ENCODE measurements at places on chromosomes 2 and 18.

- no peak for DNase-seq
Measured at GRCh38 chr2:26064846-26065245, 31.0 kb downstream of the RAB10 start.

DNA sequence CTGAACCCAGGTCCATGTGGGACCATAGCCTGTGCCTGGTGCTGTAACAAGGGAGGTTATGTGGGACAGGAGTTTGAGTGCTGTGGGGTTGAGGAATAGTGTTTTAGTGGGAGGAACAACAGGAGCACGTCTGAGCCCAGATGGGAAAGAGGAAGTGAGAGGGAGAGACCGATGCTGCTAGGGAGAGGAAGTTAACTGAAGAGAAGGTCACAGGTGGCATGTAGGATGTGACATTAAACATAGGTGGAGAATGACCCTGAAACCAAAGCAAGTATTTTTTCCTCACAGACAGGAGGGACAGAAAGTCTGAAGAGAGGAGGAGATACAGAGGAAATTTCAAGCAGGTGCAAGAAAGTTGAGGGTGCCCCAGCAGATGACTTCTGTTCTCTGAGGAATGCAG is 87.8 kb downstream of the ACOXL start:
- DNase-seq = no peak

DNA sequence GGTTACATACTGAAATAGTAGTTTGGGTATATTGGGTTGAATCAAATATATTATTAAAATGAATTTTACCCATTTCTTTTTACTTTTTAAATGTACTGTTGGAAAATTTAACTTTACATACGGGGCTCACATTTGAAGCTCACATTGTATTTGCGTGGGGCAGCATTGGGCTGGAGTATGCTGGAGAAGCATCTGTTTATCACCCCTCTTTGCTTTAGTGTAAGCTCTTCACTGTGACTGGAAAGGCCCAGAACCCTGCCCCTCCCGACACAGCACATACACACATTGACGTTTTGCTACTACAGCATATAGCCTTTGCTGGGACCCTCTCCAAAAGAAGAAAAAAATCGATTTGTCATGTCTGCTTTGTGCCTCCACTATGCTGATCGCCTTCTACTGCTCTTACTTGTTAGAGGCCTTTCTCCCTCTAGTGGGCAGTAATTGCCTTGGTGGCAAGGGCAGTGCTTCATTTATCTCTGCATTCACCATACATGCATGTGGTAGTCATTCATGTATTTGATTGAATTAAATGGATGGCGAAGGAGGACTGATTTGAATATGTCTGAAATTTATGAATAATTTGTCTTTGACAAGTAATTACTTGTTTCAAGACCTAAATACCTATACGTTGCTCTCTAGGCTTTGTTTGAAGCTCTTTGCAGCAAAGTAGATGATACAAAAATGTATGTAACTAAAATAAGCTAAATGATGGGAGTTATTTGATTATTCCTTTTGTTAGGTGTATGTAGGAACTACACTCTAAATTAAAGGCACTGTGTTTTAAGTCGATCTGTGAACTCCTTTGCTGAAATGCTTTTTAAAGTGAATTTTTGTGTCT is 37.4 kb downstream of the VAPA start:
- peak; percentile 2 for DNase-seq

DNA sequence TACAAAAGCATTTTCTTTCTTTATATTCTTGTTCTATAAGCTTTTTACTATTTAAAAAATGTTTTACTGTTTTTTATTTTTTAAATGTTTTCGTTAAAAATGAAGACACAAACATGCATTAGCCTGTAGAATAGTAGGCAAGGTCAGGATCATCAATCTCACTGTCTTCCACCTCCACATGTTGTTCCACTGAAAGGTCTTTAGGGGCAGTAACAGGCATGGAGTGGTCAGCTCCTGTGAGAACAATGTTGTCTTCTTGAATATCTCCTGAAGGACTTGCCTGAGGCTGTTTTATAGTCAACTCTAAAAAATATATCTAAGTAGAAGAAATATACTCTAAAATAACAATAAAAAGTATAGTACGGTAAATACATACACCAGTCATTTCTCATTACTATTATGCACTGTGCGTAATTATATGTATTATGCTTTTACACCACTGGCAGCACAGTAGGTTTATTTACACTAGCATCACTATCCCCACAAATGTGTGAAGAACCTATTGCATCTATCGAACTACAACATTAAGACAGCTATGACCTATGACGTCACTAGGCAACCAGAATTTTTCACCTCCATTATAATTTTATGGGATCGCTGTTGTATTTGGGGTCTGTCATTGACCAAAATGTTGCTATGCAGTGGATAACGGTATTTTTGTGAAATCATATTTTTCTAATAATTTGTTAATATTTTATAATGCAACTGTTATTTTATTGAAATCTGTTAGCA is 764.3 kb downstream of the METTL4 start:
- DNase-seq = no peak

DNA sequence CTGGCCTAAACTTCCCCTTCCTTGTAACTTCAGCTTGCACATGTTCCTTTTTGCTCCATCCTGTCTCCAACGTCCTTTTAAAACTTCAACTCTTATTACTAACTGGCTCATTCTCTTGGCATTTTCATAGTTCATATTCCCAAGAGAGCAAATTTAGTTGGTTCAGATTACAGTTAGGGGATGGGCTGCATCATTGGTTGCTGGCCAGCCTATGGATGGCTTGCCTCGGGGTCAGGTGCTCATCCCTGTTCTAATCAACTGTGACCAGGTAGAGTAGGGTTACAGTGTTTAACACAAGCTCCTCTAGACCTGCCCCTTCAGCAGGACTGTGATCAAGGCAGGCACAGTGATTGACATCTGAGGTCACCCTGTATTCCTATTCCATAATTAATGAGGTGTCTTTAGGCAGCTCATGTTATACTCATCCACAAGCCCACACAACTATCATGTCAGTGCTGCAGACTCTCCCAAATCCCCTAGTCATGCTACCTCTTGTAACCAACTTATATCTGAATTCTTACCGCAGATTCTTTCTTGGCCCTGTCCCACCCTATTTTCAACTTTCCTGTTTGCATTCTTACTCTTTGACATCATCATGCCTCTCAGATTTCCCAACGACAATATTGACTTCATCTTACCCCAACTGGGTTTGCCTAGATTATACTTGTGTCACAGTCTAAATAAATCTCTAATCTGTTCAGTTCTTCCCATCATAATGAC is 293.3 kb downstream of the MTX2 start:
- no peak for DNase-seq

DNA sequence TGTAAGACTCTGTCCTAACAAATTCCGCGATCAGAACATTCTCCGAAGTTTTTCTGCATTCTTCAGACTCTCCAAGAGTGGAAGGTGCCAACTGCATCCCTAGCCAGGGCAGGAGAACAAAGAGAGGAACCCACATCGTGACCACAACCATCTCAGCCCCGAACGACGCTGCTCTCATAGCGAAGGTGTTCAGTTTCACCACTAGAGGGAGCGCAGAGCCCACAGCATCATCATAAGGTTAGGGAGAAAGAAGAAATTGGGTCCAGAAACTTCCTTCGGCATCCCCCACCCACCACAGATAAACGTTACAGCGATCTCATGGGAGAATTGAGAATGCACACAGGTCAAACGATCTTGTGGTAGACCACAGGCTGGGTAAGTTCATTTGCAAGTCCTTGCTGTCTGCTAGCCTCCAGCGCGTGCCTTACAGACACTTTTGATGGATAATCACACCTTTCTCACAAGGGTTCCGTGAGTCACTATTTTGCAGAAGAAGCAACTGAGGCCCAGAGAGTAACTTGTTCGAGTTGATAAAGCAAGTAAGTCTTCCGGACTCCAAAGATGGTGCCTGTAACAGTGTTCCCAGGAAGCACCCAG is 53.7 kb upstream of the ARL4C start:
- DNase-seq = peak; percentile 86

GRCh38 chr2:134029418-134029817 is 224.5 kb upstream of the MGAT5 start:
- no peak for DNase-seq

DNA sequence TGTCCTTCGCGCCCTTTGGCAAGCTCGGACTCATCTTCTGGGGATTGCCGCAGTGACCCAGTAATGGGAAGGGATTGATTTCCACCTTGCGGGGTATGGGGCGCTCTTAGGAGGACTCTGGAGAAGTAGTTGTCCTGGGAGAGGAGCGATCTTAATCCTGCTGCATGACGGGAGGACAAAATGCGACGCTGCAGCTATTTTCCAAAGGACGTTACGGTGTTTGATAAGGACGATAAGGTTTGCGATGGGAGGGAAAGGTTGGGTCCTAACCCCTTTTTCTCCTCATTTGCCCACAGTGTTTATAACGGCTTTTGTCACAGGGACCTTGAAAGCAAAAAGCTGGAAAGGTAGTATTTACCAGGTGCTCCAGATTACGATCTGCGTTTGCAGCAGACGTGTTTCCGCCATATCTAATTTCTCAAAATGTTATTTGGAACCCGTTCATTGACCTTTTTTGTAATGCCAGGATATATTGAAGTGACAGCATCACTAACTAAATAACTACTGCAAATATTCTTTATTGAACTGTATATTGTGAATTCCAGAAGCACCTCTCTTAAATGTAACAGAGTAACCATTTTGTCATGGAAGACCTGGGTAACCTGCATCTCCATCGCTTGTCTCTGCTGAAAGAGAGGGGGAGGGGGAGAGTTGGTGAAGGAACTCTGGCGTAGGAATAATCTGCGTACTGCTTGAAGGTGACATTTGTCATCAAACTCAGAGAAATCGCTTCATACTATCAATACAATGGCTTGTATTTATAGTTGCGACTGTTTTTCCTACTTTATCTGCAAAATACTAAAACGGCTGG is 590 bp downstream of the MDH1 start:
- peak; percentile 24 for DNase-seq

Measured in NCI-H1105 treated with DMSO at 0.1 percent for 48 hours (cell line).